ENCODE measurements at places on chromosomes 6 and 20.

- no peak for DNase-seq
Measured at GRCh38 chr6:164741938-164742451, 567.4 kb downstream of the C6orf118 start.

GRCh38 chr20:11810311-11811083 lies 107.2 kb upstream of the BTBD3 start:
- no peak for DNase-seq

DNA sequence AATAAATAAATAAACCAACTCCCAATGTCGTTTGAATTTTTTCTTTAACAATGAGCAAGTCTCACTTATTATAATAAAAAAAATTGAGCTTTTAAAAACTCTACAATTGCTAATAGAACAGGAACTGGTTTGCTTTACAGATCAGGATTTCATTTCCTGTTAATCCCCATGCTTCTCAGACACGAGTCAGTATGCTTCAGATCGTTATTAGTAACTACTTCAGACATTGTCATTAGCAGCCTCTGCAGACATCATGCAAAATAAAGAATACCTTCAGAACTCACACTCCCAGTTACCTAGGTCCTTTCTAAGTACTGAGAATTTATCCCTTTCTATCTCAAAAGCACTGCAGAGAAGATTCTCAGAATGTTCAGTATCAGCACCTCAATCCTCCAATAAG lies 10.0 kb upstream of the FAM210B start:
- no peak for DNase-seq

DNA sequence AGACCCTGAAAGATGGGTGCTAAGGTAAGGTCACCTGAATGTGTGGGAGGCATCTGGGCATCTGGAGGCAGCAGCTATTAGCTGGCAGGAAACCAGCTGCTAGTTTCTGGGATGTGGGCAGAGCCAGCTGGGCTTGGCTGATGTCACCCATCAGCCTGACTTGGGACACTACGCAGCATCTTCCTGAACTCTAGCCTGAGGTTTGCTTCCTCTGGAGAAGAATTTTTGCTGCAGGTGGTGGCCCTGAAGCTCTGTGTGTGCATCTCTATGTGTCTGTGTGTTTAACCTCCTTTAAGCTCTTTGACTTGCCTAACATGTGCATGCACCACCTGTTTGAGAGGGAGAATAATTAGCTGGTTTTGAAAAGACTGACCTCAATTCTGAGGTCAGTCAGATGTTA lies 465.1 kb upstream of the CHD6 start:
- no peak for DNase-seq

GRCh38 chr20:49979030-49979832 lies 3.5 kb upstream of the SNAI1 start:
- DNase-seq = no peak

DNA sequence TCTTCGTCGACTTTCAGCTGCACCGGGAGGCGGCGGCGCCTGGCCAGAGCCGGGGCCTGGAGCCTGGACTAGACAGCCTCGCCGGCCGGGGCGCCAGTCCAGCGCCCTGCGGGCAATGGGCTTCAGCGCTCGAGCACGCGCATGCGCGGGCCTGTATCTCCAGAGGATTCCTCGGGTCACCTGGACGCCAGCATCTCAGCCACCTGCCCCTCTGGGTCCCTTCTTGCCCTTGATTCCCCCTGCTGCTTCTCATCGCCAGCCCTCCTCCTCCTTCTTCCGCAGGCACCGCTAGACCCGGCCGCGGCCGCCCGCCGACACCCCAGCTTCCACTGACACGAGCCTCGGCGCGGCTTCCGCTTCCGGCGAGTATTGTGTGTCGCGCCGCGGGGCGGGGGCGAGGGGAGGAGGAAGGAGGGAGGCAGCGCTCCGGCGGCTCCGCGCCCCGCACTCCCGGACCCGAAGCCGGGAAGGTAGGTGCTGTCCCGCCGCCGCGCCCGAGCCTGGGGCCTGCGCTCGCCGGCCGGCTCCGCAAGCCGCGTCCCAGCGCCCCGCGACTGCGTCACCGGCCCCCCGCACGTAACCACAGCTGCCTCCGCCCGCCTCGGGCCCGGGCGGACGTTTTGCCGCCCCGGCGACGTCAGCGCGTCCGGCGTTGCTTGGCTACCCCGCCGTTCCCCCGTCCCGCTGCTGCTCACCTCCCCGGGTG lies at the start of gene TRIM39:
Gene TRIM39, plus strand, starts transcription at position 402 of the 706 bp plus-strand sequence. CDS start 2,391 bp downstream, outside the sequence.
- peak; percentile 53 for DNase-seq

All from NCI-H2029 treated with DMSO at 0.1 percent for 48 hours (cell line).